ENCODE measurements at places on chromosomes 2 and 18. TPM values are rescaled to one million over a fixed set of nuclear protein-coding genes. Genes with fewer than 3 reads are reported as not detected.

The SERPINB12 gene
- total RNA-seq, result not detected

The SIGLEC15 gene
- total RNA-seq, result 0.90 TPM

The CMPK2 gene
- 4.9 TPM for total RNA-seq

The PID1 gene
- 33.8 TPM for total RNA-seq

The PSD4 gene
- total RNA-seq, result 10.5 TPM

The IL36B gene
- total RNA-seq, result not detected

The SKOR2 gene
- not detected for total RNA-seq

The FEV gene
- not detected for total RNA-seq

The UGT1A10 gene
- not detected for total RNA-seq

The RGPD3 gene
- not detected for total RNA-seq

The ASNSD1 gene
- total RNA-seq, result 36.2 TPM

The TMEM247 gene
- total RNA-seq, result not detected

The TSPYL6 gene
- not detected for total RNA-seq

The IL36RN gene
- total RNA-seq, result not detected

The ADRA2B gene
- total RNA-seq, result 7.1 TPM

The CAVIN2 gene
- 48.8 TPM for total RNA-seq

The PUM2 gene
- 69.2 TPM for total RNA-seq

The ECEL1 gene
- total RNA-seq, result 0.52 TPM

The SLC23A3 gene
- total RNA-seq, result 0.71 TPM

The ASXL3 gene
- 5.0 TPM for total RNA-seq

The HOXD9 gene
- 7.9 TPM for total RNA-seq

The IL37 gene
- total RNA-seq, result not detected

The FN1 gene
- total RNA-seq, result 2,588 TPM

The MROH2A gene
- not detected for total RNA-seq
